ENCODE measurements at places on chromosomes 13 and 19.

DNA sequence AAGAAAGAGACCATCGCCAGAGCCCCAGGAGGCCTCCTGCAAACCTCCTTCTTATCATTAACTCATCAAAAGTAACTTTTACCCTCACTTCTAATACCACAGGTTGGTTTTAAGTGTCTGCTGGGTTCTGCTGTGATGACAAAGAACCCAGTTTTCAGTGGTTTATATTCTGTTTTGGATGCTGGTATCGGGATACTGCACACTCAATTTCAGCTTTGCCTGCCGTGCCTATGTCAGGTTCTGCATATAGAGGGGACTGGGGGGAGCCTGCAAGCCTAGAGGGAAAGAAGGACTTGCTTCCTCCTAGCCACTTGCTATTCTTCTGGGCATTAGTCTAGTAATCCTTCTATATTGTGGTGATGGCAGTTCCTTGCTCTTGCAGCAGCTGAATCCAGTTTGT is 242.4 kb downstream of the KCNRG start:
- no peak for DNase-seq

GRCh38 chr13:45364876-45365557 is 24.0 kb upstream of the TPT1 start:
- no peak for DNase-seq

GRCh38 chr13:25455146-25455545 is 83.4 kb downstream of the ATP8A2 start:
- no peak for DNase-seq

DNA sequence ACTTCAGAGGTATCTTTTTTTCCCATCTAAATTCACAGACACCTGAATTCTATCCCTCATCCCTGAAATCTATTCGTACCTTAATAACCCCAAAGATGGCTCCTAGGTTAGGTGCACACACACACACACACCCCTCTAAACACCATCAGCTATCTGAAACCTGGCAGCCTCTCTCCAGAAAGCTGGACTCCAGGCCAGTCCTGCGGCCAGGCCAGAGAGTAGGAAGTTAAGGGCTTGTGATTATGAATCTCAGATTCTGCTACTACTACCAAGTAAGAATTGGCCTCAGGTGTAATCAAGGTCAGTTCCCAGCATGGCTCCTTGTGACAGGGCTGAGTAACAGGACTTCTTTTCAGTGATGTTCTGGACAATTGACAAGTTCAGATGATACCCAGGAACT is 244.2 kb upstream of the SERP2 start:
- no peak for DNase-seq

GRCh38 chr13:86918682-86919081 is 752.5 kb upstream of the SLITRK5 start:
- no peak for DNase-seq

- no peak for DNase-seq
These were observed 158.7 kb downstream of the TM9SF2 start for GRCh38 chr13:99659866-99660554.

DNA sequence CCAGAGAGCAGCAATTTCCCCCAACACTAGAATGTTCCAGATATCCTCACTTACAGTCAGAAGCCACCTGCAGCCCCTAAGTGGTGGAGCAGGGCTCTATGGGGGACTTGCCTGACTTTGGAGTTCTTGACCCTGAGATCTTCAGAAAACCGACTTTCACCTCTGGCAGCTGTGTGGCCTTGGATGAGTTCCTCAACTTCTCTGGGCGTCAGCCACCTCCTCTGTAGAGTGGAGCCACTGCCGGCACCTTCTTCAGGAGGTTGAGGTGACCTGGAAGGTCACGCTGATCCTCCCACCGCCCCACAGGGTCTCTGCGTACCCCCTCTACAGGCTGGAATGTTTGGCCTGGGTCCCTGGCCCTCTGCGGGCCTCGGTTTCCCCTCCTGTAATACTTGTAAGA is 7.1 kb upstream of the FUT5 start:
- no peak for DNase-seq

DNA sequence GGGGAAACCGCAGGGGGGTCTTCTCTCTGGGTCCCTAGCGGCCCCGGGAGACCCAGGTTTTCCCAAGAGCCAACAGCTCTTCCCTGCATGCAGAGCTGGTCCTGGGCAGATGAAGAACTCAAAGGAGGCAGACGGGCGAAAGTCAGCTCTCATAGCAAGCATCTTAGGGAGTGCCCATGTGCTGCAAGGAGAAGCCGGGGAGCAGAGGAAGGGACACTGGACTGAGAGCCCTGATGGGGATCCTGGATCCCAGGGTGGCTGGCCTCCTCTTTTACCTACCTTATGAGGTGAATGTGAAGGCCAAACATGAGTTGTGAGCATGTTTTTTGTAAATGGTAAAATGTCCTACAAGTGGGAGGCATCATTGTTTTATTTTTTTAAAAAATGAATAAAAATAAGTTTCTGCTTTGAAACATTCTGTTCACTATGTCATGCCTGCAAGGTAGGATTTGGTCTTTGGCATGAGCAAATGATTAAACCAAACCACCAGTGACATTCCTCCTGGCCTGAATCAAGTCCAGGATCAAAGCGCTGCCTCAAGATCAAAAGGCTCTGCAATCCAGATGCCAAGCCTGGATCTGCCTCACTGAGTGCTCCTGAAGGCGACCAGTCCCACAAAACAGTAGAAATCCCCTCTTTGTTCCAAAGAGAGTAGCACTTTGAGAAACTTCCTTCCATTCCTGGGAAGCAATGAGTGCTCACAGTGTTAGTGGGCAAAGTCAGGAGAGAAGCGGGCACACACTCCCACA is 92.2 kb upstream of the SERP2 start:
- no peak for DNase-seq

- DNase-seq: peak; percentile 69
These were observed 264.3 kb downstream of the FOXO1 start for GRCh38 chr13:40401911-40402776.

DNA sequence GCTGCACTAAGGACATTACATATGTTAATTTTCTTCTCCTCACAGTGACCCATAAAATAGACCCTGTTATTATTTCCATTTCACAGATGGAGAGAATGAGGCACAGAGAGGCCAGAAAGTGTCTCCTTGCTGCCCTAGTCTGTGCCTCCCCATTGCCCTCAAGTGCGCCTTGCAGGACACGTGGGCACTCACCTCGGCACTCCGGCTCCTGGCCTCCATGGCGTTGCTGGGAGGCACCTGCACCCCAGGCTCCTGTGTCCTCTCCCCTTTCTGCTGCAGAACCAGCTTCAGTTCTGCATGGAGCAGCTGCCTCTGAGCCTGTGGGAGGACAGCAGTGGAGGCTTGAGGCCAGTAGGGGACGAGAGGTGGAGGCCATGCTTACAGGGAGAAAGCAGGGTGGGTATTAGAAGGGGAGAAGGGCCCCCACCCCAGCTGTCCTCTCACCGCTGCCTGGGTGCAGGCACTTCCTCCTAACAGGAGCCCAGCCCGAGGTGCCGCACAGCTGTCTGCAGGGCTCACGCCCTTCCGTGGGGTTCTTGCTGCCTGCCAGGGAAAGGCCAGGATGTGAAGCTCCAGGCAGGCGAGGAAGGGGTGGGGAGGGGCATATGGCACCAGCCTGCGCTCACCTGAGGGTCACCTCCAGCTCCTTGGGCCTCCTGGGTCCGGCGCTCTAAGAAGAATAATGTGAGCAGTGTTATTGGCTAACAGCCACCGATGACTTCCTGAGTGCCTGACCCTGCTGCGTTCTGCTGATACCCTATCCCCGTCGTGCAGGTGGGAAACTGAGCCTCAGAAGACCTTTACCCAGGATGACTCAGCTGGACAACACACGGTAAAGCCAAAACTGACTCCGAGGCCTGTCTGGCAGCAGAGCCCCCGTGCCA is 5.2 kb downstream of the PRX start:
- no peak for DNase-seq

- no peak for DNase-seq
These were observed at the start of gene SLC27A5 for GRCh38 chr19:58511353-58512208. SLC27A5 (minus strand) TSS chr19:58511992; CDS start chr19:58511955, 37 bp downstream.

- DNase-seq: no peak
These were observed 30.4 kb downstream of the TPT1 start for GRCh38 chr13:45310341-45311131.

DNA sequence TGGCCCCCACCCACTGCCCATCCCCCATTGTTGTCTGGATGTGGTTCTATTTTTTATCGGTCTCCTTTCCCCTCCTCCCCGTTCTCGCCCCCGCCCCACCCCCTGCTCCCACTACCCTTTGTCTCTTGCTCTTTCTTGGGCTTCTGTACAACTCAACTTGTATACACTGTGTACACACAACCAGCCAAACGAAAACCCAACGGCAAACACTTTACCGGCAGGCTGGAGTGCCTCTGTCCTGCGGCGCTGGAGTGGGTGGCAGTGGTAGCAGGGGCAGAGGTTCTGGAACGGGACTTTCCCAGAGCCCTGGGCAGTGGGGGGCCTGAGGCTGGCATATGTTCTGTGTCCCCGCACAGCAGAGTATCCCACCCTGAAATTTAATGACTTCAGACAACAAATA is 13.7 kb downstream of the RRAS start:
- DNase-seq: no peak

- DNase-seq: no peak
These were observed 24.3 kb downstream of the DZIP1 start for GRCh38 chr13:95620030-95620824.

DNA sequence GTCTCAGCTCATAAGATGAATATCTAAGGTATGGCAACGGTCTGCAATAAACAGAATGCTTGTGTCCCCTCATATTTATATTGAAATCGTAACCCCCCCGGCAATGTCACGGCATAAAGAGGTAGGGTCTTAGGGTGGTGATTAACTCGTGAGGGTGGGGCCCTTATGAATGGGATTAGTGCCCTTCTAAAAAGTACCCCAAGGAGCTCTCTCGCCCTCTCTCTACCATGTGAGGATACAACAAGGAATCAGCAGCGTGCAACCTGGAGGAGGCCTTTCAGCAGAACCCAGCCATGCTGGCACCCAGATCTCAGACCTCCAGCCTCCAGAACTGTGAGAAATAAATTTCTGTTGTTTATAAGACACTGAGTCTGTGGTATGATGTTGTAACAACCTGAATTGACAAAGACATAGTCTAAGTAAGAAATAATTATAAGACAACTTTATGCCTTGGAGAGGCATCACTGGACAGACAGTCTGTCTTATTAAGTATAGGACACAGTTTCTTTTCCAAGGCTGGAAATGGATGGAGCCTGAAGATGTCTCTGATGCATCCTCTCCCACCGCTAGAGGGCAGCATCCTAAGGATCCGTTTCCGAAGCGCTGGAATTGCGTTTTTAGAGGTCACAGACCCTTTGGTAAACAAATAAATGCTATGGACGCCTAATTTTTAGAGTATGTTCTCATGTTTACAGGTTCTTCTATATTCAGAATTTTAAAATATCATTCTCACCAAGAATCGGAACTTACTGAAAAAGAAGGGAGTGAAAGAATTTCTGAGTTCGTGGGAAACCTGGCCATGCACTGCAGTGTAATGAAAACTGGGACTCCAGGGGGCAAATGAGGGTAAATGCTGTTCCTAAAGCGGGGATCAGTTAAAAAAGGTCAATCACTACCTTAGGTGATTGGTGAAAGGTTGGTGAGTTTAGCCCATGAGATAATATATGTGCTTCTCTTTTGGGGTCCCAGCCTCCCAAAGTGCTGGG is 13.3 kb upstream of the LEUTX start:
- no peak for DNase-seq

GRCh38 chr19:14333101-14333871 is 48.0 kb upstream of the ADGRE5 start:
- DNase-seq: no peak

DNA sequence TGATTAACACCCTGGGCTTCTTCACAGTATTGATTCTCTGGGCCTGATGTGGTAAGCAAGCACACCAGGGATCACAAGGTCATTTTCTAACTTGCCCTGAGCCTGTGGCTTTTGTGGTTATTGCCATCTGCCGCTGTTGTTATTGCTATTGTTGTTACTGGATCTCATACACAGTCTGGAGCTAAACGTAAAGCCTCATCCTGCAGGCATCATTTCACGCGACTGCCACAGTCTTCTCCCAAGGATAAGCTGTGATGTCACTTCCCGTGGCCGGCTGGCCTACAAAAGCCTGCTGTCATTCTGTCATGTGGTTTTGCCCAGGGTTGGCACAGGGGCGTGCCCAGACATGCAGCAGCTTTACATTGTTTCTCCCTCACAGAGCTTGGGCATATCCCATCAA is 154.0 kb upstream of the GPR12 start:
- DNase-seq: no peak

GRCh38 chr19:51621178-51621577 is 9.0 kb downstream of the SIGLEC5 start:
- DNase-seq: no peak

DNA sequence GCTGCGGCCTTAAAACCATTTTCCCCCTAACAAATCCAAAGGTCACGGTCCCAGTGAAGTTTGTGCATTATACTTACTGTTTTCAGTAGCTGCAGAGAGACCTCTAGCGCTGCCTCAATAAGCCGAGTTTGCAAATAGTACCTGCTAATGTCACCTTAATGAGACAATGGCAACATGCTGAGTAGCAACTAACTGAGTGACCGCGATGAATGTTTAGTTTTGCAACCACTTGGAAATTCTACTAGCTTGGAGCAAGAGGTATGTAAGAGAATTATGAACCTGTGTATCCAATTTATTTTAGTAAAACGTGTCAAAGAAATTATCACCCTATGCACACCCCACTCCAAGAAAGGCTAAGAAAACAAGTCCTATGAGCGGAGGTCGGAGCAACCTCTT is 1.2 kb downstream of the KPNA3 start:
- DNase-seq: no peak

- no peak for DNase-seq
These were observed 13.2 kb downstream of the CBY2 start for GRCh38 chr13:45715351-45715750.

- no peak for DNase-seq
These were observed 3.9 kb downstream of the SIX5 start for GRCh38 chr19:45764945-45765701.

- DNase-seq: no peak
These were observed 3.6 kb downstream of the ADGRE1 start for GRCh38 chr19:6890938-6891337.

GRCh38 chr19:547836-548720 is 4.2 kb downstream of the GZMM start:
- no peak for DNase-seq

- no peak for DNase-seq
These were observed 107.2 kb downstream of the FNDC3A start for GRCh38 chr13:49082653-49083536.

DNA sequence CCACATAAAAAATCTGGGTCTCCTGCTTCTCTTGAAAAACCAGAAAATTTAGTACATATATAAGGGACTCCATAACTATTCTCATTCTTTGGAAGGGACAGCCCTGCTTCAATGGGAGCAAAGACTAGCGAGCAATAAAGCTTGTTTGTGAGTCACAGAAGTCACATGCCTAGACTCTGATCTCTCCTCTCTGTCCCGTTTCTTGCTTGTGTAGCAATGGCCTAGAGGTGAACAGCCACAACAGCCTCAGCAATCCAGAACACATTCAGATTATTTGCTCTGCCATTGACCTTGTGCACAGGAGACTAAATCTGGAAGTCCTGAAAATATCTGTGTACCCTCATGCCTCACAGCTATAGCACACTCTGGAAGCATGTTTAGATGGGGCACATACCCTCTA is 43.2 kb downstream of the SCGB2B2 start:
- no peak for DNase-seq

GRCh38 chr19:38667661-38668171 is 20.3 kb downstream of the ACTN4 start:
- DNase-seq: no peak

- no peak for DNase-seq
These were observed 8.0 kb downstream of the ANGPTL8 start for GRCh38 chr19:11247391-11247790.

- no peak for DNase-seq
These were observed 5.2 kb downstream of the FRY start for GRCh38 chr13:32036757-32037156.

GRCh38 chr13:88144580-88144979 is 473.4 kb downstream of the SLITRK5 start:
- no peak for DNase-seq
